ENCODE measurements at places on chromosomes 12 and 14.

DNA sequence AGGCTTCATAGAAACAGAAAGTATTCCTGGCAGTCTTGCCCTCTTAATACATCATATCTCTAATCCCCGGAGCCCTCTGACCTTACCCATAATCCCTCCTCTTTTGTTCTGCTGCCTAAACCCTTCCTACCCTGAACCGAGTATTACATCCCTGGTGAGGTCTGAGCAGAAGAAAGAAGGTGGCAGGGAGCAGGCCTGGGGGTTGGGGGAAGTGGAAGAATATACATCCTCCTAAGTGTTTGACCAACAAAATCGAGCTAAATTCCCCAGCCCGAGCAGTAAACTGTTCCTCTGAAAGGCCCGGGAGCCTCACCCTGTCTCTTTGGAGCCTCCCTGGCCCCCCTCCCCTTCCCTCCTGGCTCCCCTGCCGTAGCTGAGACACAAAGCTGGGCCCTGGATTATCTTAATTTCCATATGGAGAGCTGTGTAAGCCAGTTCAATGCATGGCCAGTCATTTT, 192.6 kb upstream of the LHX5 start:
- no peak for DNase-seq

DNA sequence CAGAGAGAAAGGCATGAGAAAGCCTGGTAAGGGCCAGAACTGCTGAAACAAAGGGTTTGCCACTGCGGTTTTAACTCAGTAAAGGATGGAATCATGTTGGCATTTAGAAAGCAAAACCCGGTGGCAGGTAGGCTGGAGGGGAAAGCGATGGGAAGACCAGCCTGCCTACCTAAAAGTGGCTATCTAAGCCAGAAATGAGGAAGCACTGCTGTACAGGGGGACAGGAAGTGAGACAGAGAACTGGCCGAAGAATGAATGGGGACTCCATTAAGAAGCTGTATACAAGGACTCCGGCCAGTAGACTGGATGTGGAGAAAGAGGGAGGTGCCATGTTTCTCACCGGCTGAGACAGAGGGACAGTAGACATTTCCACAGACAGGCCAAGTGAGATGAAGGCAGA, 48.2 kb downstream of the PPM1H start:
- DNase-seq, result no peak

- DNase-seq, result no peak
These were observed 777.7 kb downstream of the SLC6A15 start for GRCh38 chr12:84134797-84135366.

GRCh38 chr12:32444895-32445294, 45.5 kb downstream of the FGD4 start:
- DNase-seq, result peak; percentile 92

DNA sequence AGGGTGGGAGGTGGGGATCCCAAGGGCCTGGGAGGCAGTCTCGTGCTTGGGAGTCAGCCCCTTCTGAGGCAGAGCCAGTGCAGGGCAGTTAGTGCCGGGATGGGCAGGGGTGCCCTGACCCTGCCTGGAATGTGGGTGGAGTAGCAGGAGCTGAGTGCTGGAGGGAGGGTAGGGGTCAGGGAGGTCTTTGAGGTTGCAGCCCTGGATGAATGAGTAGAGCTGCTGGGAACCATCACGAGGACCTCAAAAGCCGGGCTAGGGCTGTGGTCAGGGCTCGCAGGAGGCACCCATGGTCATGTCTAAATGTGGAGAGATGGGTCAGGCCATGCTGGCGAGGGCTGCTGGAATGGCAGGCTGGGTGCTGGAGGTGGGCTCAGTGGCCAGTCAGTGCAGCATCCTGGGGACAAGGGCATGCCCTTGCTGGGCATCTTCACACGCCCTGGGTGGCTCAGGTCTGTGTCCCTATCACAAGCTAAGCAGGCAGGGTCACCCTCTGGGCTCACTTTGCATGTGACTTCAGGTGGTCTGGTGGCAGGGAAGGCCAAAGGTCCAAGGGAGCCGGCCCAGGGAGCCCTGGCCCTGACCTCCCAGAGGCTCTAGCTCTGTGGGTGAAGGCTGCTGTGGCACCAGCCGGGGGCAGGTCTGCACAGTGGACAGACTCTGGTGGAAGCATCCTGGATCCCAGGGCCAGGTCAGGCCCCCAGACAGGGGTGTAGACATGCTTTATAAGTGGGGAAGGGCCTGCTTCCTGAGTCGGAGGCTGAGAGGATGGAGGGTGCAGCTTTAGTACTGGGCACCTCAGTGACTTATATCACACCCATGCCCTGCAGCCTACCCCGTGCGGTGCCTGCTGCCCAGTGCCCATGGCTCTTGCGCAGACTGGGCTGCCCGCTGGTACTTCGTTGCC, 24.5 kb downstream of the PAPLN start:
- DNase-seq, result no peak

DNA sequence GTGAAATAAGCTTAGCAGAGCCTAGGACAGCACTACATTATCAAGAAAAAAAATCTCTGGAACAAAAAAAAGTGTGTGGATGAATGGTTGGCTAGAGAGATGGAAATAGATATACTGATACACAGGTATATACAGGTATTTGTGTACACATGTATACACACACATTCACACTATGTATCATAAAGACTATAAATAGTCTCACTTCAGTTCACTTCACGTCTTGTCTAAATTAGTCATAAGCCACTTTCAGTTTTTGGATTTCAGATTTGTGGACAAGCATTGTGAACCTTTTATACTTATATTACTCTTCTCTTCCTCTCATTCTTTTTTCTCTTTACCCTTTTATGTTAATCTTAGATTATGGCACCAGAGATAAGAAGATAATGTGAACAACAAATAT, 41.8 kb upstream of the SLC6A15 start:
- DNase-seq, result no peak

GRCh38 chr12:116490471-116490870, 68.7 kb upstream of the MAP1LC3B2 start:
- DNase-seq, result no peak

GRCh38 chr14:79842270-79842669, 369.0 kb downstream of the DIO2 start:
- peak; percentile 16 for DNase-seq

DNA sequence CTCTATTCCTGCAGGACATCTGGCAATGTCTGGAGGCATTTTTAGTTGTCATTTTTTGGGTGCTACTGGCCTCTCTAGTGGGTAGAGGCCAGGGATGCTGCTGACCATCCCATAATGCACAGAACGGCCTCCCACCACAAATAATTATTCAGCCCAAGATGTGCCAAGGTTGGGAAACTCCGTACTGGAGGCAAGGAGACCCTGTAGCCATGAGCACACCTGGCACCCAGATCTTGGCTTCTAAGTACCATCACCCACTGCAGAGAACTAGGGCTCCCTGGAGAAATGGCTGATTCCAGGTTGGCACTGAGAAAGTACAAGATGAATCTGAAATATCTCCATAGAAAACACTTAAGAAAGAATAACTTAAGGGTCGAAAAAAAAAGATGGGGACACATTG, 81.7 kb downstream of the RBM19 start:
- DNase-seq, result no peak

DNA sequence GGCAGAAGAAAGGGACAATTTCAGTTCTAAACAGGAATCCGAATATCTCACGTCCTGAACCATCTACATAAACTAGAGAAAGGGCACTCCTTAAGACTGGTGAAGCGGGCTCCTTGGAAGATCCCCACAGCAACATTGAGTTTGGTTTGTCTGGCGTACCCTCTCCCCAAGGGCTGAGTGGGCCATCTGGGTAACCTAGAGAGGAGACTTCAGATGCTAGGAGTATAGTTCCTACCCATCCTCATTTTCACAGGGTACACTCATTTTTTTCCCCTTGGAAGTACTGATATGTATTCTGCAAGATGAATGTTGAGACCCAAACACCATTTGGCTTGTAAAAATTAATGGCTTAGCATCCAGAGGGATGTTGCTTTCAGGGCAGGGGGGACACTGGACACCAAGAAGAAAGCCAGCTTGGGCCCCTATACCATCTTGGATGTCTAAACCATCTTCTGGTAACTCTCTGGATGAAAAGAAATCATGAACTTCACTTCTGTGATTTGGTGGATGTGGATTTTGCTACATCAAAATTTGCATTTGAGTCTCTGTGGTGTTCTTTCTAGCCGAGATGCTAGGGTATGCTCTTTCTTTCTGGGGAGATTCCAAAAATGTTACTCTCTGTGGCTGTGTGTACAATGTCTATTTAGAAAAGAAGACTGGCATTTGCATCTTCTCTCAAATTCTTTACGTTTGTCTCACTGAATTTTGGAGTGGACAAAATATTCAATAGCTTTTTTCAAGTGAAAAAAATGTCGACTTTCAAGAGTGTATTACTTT, 97.7 kb downstream of the ETV6 start:
- no peak for DNase-seq

DNA sequence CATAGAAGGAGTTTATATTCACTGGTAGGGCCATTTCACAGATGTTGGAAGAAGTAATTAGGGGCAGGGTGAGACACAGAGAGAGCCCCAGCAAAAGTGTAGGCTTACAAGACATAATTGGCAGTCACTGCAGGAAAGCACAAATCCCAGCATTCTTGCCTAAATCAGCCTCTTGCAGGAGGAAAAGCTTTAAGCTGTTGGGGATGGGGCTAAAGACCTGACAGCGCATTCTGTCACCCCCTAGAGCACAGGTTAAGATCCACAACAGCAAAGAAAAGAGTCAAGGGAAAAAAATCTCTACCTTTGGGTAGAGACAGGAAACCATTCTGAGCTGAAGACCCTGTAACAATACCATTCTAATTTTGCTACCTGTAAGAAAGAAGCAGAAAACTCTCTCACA, 409.0 kb downstream of the DAD1 start:
- no peak for DNase-seq

GRCh38 chr12:88303335-88303734, 161.2 kb downstream of the TMTC3 start:
- no peak for DNase-seq

DNA sequence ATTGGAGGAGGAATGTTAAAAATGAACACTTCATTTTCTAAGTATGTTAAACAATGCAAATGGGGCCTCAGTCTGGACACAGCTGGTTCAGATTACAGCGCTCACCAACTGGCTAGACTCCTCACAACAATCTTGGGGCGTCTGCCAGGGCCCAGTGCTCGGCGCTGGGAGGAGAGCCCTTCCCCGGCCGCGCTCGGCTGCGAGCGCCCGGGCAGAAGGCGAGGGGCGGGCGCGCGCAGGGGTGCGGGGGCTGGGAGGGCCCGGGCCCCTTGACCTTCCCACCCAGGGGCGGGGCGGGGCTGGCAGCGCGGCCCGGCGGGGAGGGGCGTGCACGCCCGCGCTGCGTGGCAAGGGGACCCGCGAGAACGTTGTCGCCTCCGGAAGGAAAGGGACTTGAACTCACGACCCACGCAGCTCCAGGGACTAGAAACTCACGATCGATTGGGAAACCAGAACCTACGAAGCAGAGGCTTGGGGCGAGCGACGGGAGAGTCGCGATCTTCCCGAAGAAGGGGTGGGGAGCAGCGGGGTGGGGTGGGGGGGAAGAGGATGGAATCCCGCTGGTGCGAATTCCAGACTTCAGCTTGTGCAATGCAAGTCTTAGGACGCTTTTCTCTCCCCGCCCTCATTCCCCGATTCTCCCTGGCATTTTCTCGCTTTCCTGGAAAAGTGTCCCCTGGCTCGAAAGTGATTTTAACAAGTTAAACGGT, at the start of gene FBLN5:
FBLN5 (minus strand) TSS at position 220 of the 710 bp plus-strand sequence. CDS start 465 bp downstream, outside the sequence.
- peak; percentile 73 for DNase-seq

Measured in mesendoderm (in vitro differentiated cells).